ENCODE measurements at places on chromosomes 13 and 19.

DNA sequence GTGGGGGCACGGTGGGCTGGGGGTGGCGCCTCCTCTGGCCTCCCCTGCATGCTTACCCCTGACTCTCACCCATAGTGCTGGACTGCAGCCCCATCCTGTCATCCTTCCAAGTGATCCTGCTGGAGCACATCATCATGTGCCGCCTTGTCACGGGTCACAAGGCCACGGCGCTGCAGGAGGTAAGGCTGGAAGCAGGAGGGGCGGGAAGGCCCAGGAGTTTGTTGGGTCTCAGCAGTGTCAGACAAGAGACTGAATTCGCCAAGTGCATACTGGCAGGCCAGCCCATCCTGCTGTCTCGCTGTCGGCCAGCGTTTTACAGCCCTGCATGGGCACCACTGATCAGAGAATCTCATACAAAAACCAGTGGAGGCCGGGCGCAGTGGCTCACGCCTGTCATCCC is 23.1 kb downstream of the MAU2 start:
- DNase-seq, result no peak

GRCh38 chr13:31611214-31611613 is 128.1 kb upstream of the RXFP2 start:
- DNase-seq, result no peak

GRCh38 chr19:48565090-48565489 is 13.1 kb downstream of the SULT2B1 start:
- DNase-seq, result no peak

GRCh38 chr13:112416647-112417046 is 40.5 kb downstream of the SPACA7 start:
- no peak for DNase-seq

DNA sequence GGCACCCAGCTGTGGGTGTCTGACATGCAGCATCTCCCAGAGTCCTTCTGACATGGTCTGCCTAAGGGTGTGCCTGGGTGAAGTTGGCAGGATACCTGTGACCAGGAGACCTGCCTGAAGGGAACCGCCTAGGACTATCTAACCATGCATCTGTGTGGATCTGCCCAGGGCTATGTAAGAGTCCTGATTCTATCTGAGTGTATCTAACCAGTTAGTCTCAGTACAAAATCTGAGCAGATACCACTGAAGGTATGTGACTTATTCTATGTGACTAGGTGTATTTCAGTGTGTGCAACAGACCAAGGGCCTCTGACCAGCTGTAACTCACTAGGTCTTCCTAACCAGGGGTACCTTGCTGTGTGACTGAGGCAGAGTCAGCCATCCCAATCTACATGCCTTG is 28.2 kb upstream of the FBL start:
- no peak for DNase-seq
